ENCODE measurements at places on chromosomes 5 and 9. TPM values are rescaled to one million over a fixed set of nuclear protein-coding genes. Genes with fewer than 3 reads are reported as not detected.

Gene CCNJL
- not detected for total RNA-seq

GRCh38 chr9:113219969-113220368, 1.1 kb downstream of the FKBP15 start:
- DNase-seq = peak; percentile 30

DNA sequence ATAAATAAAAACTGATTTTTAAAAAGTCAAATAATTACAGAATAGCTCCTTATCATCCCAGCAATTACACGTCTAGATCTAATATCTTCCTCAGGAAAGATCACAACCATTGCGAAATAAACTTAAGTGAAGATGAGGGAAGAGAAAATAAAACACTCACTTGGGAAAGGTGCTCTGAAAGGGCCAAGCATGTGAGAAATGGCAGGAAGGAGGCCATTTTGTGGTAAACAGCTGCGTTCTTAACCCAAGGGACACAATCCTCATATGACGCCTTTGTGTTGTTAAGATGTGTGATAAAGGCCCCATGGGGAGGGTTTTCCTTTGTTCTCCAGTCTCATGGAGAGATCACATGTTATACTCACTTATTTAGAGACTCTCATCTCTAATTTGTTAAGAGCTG, 32.5 kb downstream of the JAKMIP2 start:
- DNase-seq = no peak

- DNase-seq = no peak
These were observed 63.9 kb upstream of the TGFBR1 start for GRCh38 chr9:99040911-99041582.
